ENCODE measurements at places on chromosomes 5 and 9.

DNA sequence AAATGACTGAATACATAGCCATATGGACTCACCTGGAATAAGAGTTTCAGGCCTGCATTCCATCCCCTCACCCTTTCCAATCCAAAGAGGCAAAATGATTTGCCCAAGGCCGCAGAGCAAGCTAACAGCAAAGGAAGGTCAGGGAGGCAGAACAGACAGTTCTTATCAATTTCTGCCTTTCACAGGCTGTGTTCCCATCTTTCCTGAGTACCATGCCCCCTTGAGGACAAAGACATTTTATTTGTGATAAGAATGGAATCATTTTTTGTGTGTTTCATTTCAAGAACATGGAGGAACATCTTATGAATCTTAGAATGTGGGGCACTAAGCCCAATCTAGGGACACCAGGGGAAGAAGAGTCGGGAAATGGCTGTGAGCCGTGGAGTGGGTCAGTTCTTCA, 13.9 kb downstream of the LHFPL2 start:
- no peak for DNase-seq

- no peak for DNase-seq
Measured at GRCh38 chr5:149809931-149810691, 80.0 kb downstream of the PPARGC1B start.

DNA sequence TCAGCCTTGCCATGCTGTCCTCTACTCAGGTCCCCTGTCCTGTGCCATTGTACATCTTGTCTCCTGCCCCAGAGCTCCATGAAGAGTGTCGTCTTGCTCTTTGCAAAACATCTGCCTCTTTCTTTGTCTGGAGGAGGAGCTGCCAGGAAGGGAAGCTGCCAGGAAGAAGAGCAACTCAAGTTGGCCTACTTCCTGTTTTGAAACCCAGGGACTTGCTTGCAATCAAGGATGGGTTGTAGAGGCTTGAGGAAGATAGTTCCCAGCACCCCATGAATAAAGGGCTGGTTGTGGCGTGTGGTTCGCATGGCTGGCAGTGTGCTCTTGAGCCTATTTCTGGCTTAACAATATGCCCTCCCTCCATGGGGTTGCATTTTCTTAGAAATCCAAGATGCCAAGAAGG, 53.0 kb upstream of the CPEB4 start:
- DNase-seq, result no peak

DNA sequence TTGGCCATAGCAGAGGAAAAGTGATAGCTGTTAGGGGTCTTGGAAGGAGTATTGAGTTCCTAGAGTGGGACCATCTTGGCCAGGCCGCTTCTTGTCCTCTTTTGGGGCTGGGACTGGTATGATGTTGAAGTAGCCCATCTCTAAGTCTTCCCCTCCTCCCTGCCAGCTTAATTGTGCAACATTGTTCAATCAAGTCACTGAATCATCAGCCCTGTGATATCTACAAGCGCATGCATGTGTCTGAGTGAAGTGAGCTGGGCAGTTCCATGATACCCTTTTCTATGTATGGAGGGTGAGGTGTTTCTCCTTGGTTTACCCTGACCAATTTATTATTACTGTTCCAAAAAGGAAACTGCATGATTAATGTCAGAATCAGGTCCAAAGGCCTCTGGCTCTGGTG, 112.2 kb downstream of the C9orf152 start:
- no peak for DNase-seq

- DNase-seq, result peak; percentile 35
Measured at GRCh38 chr9:15306068-15306756, 804 bp downstream of the TTC39B start.

DNA sequence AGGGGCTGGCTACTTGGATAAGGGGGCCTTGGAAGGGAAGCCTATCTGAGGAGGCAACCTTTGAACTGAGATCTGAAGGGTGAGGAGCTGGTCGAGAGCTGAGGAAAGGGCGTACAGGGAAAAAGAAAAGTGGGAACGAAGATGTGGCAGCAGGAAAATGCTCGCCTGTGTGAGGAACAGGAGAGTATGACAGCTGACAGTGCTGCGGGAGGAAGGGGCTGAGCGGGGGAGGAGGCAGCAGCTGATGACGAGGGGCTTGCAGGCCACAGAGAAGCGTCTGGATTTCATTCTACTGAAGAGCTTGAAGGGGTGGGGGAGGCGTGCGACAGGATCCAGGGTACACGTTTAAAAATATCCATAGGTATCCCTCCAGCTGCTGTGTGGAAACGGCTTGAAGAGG, 28.9 kb downstream of the SH3PXD2B start:
- DNase-seq, result no peak

DNA sequence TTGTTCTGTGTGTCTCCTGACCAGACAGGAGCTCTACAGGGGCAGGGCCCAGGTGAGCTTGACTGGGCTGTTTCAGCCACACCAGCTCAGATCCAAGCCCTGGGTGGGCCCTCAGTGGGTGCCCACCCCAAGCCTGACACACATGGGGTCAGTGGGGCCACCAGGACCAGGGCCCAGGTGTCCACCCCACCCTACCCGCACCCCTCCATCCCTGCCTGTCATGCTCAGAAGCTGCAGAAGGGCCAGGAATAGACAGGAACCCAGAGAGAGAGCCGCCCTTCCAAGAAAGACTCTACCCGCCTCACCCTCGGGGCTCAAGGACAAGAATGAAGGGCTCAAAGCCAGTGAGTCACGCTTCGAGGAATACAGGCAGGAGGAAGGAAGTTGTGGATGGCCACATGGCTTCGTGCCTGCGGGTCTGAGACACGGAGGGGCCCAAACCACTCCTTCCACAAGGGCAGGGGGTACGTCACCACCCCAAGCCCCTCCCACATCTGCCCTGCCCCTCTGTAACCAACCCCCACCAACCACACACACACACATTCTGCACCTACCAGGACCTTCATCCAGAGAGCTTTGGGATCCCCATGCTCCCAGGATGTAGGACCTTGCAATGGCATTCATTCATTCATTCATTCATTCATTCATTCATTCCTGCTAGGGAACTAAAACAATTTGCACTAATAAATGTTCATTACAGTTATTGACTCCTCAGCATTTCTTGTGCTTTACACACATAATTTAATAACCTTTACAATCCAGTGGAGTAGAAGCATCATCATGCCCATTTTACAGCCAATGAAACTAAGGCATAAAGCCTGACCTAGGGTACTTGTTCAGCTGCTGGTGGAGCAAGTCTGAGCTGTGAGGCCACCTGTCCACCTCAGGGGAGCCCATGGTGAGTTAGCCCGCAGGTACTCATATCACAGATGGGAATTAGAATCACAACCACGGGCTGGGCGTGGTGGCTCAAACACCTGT, 55.9 kb upstream of the STXBP1 start:
- peak; percentile 98 for DNase-seq

DNA sequence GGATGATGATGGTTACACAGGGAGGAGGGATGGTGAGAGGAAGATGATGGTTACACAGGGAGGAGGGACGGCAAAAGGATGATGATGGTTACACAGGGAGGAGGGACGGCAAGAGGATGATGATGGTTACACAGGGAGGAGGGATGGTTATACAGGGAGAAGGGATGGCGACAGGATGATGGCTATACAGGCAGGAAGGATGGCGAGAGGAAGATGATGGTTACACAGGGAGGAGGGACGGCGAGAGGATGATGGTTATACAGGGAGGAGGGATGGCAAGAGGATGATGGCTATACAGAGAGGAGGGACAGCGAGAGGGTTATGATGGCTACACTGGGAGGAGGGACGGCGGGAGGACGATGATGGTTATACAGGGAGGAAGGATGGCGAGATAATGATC, 64.1 kb upstream of the FCN1 start:
- DNase-seq, result no peak

GRCh38 chr5:181217803-181218062, 5.3 kb upstream of the TRIM41 start:
- DNase-seq, result no peak

GRCh38 chr9:93996863-93997262, 41.7 kb upstream of the BARX1 start:
- no peak for DNase-seq

GRCh38 chr5:82766206-82766605, 311.0 kb downstream of the TMEM167A start:
- no peak for DNase-seq
